HT1080 (cell line): ENCODE measurements at places on chromosomes 16 and 17. TPM values are rescaled to one million over a fixed set of nuclear protein-coding genes. Genes with fewer than 3 reads are reported as not detected.
A peak's percentile ranks its signal among the peaks of the same experiment; 100 is the strongest.

The G6PC1 gene
- not detected in 2 replicates for total RNA-seq

DNA sequence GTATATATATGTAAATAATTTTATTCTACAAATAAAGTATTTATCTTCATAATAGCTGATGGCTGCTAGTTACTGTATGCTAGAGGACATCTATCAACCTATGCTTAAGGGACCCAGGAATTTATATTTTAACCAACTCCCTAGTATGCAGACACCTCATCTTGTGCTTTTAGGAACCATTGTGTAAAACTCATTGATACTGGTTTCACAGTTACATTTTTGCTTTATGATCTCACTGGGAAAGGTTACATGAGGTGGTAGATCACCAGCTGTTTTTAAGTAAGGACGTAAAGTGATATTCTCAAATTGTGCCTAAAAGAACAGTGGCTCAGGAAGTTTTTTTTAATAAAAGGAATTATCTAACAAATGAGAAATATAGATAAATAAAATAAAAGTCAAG is 56.4 kb downstream of the VMP1 start:
- DNase-seq: peak; percentile 54

DNA sequence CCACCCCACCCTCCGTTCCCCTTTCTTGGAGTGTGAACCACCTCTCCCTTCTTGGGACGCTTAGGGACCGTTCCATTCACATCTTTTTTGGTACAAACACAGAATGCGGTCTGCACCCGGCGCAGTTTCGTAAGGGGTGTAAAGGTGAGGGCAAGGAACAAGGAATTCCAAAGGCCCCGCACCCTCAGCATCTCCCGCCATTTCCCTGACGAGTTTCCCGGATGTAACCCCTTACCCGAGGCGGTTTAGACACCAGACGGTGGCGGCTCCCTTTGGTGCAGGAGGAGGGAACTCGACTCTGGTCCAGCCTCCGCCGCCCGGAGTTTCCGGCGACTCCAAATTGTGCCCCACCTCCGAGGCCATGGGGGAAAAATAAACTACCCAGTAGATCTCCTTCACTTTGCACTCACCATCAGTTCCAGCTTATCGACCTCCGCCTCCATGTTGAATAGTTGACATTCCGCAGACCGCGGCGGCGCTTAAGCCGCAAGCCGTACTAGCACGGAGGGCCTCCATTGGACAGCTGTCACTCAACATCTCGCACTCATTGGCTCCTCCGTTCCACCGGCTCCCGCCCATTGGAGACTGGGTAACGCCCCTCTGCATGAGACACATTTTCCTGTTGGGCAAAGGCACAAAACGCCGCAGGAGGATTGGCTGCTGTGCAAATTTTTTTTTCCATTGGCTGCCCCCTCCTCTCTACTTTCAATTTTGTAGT is at the start of gene SKA2:
SKA2 (minus strand) TSS at position 466 of the 718 bp plus-strand sequence; CDS start at position 443, 23 bp downstream.
- no peak for DNase-seq

The C1QL1 gene
- total RNA-seq: 3.1 and 3.6 TPM in 2 replicates

The TEKT1 gene
- not detected in 2 replicates for total RNA-seq

DNA sequence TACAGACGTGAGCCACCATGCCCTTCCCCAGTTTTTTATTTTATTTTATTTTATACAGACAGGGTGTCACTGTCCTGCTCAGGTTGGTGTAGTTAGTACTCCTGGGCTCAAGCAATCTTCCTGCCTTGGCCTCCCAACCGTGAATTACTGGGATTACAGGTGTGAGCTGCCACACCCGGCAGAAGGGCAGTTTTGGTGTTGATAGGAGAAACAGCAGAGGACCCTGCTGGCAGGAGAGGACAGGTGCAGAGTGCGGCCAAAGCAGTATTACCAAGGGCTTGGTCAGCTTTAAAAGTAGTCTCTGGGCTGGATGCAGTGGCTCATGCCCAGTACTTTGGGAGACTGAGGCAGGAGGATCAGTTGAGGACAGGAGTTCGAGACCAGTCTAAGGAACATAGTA is 22.9 kb downstream of the FOXK2 start:
- DNase-seq: no peak

The ST6GALNAC2 gene
- not detected in 2 replicates for total RNA-seq

DNA sequence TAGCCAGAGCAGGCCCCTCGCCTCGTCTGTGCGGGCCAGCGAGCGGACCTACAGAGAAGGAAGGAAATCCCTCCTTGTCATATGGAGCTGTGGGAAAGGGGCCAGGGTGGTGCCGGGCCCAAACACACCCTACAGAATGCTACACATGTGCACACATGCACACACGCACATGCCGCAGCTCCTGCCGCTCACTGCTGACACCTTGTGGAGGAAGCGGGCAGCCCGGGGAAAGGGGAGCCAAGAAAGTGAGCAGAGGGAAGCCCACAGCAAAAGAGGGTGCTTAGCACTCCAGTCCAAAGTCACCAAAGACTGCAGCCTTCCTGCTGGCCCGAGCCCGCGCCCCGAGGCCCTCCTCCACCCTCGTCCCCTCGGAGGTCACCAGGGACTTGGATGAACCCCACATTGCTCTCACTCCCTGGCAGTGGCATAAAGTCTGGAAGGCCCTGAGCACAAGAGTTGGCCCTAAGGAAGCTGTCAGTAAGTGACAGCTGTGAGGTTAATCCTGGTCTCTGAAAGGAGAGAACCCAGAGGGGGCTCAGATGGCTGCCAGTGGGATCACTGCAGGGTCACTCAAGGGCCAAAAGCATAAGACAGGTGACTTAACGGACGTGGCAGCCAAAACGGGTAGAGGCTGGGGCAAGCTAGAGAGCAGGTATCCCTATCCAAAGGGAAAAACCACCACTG is 68.2 kb downstream of the MYO18A start:
- peak; percentile 52 for DNase-seq

DNA sequence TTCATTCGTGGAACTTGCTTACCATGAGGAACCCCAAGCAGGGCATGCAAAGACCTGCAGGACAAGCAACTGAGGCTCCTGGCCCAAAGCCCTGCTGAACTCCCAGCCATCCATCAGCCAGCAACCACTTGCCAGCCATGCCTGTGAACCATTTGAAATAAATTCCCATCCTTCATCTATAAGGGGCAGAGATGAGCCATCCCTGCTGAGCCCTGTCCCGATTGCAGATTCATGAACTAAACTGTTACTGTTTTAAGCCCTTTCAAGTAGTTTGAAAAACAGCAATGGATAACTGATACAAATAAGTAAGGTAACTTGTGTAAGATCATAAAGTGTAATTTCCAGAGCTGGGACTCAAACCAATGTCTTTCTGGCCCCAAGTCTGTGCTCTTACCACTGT is 114.4 kb upstream of the WSCD1 start:
- no peak for DNase-seq

The APOBR gene
- total RNA-seq: 0.03 TPM in 1 of 2 replicates, not detected in the other

- DNase-seq: no peak
These were observed 44.3 kb downstream of the TRAF4 start for GRCh38 chr17:28788100-28788499.

- DNase-seq: peak; percentile 66
These were observed 26.0 kb upstream of the IRX6 start for GRCh38 chr16:55297910-55298479.

- no peak for DNase-seq
These were observed 3.4 kb downstream of the TMED6 start for GRCh38 chr16:69348222-69348621.

The FBXW10B gene
- 0.43 and 0.47 TPM in 2 replicates for total RNA-seq

GRCh38 chr17:181245-182049 is at the start of gene DOC2B:
DOC2B (minus strand) TSS chr17:181650; CDS start chr17:181479, 171 bp downstream.
- DNase-seq: no peak

DNA sequence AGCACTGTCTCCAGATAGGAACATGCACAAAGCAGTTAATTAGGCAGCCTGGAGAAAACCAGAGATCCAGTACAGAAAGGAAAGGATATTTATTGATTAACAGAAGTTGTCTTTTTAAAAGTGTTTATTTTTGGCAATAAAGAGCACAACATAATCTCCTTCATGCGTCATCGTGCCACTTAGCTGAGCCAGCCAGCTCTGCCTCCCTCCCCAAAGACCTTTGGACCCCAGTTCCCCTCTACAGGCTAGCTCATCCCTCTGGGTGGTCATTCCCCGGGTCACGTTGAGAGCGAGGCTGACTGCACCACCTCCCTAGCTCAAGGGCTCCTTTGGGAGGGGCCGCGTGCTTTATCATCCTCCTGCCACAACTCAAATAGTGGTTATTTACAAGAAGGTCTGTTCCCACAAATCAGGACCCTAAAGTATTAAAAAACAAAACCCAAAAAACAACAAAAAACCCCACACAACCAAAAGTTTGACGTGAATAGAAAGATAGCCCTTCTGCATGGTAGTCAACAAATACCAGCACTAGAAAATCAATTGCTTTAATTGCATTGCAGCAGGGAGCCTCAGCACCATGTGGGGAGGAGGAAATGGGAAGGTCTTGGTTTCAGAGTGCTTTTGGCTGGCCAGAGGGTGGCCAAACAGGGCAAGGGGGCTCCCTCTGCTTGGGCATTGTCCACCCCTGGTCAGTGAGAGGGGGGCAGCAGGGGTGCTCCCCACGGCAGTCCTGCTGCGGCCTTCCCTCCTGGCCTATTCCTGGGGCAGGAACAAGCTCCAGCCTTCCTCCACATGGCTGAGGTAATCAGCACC is 9.6 kb downstream of the POLR2C start:
- DNase-seq: no peak
